ENCODE measurements at places on chromosomes 5 and 9.

DNA sequence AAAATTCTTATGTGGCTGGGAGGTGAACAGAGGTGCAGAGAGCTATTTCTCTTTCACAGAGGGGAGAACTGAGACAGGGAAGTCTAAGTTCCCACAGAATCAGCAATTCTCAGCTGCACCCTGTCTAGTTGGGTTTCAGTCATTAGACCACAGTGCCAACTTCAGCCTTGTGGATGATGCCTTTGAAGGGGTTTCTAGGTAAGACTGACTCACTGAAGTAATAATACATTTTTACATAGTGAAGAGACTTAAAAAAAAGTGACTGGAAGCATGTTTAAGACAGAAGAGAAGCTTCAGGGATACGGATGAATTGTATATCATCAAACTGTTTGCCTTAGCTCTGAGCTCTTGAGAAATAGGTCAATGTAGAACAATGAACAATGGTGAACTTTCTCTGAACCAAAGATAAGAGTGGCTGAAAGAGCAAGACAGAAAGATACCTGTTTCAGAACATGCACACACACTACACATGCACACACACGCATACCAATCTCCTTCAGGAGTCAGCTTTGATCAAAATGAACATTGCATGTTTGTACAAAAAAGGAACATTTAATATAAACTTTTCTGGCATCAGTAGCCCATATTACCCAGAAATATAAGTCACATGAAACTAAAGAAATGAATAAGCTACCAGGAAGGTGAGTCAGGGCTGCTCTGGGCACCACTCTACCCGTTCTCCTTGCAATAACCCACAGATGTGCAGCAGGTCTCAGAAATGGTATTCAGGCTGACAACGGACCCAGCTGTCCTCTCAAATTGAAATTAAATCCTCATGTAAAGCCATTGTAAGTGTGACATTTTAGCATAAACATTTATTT, 12.6 kb upstream of the FYB1 start:
- DNase-seq, result no peak

DNA sequence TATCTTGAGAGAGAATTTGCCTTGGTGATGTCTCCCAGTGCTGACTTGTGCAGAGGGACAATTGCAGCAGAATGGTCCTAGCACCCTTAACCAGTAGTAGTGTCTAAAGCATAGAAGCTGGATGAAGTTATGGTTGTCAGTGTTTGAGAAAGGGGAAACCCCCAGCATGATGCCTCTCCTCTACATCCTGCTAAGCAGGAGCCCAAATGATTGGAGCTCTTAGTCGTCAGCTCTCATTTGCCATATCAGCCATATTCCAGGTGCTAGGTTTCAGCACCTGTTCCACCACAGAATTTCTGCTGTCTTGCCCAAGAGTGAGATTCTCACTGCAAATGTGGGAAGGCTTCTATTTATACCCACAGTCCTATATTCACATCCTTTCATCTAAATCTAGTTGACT, 43.7 kb upstream of the RFX3 start:
- DNase-seq, result no peak

DNA sequence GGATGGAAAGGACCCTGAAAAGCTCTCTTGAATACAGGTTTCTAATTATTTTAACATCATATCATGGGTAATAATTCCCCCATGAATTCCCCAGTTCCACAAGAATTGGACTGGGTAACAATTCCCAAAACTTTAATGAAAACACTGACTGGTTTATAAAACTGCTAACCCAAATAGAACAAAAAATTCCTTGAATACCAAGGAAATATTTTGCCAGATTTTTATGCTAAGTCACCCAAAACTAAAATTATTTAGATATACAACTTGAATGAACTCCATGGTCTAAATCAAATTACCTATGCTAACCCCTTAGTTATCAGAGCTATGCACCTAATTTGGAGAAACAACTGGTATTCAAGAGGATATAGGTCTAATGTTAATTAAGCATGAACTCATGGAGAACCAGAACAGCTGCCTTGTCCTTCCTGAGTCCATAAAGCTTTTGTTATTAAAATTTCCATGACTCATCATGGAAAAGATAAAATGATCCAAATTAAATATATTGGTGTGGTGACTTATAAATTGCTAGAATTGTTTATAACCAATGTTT, 164.9 kb upstream of the TUT7 start:
- DNase-seq, result no peak

DNA sequence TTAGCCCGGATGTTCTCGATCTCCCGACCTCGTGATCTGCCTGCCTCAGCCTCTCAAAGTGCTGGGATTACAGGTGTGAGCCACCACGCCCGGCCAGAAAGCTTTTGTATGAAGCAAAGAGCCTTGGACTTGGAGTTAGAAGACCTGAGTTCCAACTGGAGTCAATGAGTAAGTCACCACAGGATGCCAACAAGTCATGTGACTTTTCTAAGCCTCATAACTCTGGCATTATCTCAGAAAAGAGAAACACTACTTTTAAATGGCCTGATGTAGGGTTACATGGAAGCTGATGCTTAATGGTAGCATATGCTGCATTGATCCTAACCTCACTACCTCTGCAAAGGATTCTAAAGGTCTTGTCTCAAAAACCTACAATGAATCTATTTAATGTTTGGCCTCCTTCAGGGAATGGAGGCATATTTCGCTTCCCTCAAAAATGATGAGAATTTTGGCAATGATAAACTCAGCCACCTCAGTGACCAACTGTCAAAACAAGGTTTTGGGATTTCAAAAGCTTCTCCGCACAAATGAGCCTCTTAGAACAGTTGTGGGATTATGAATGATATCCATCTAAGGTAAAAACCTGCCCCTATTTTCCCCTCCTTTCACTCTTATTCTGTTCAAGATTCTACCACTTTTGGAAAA, 236.8 kb downstream of the ACTL7B start:
- no peak for DNase-seq

- DNase-seq, result no peak
Observed at GRCh38 chr9:115170358-115171073, 52.6 kb upstream of the TNC start.

- peak; percentile 33 for DNase-seq
Observed at GRCh38 chr9:88672874-88673689, 138.1 kb downstream of the NXNL2 start.

GRCh38 chr9:130662099-130662969, 2.1 kb upstream of the PRDM12 start:
- peak; percentile 32 for DNase-seq

GRCh38 chr5:136080483-136081216, 51.9 kb downstream of the TGFBI start:
- peak; percentile 83 for DNase-seq

DNA sequence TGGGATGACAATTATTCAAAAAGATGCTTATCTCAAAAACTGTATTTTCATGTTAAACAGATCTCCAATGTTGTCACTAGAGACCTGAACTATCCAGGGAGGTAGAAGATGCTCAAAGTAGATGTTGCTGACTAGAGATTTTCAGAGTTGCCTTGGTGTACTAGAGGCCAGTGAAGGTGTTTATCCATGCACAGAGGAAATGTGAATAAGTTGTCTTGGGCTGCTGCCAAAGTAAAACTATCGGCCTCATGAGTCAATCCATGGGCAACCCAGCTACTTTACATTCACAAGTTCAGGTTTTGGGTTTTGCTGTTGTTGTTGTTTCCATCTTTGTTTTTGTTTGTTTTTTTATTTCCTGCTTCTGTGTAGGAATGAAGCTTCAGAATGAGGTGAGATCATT, 141.1 kb upstream of the RANBP3L start:
- no peak for DNase-seq

DNA sequence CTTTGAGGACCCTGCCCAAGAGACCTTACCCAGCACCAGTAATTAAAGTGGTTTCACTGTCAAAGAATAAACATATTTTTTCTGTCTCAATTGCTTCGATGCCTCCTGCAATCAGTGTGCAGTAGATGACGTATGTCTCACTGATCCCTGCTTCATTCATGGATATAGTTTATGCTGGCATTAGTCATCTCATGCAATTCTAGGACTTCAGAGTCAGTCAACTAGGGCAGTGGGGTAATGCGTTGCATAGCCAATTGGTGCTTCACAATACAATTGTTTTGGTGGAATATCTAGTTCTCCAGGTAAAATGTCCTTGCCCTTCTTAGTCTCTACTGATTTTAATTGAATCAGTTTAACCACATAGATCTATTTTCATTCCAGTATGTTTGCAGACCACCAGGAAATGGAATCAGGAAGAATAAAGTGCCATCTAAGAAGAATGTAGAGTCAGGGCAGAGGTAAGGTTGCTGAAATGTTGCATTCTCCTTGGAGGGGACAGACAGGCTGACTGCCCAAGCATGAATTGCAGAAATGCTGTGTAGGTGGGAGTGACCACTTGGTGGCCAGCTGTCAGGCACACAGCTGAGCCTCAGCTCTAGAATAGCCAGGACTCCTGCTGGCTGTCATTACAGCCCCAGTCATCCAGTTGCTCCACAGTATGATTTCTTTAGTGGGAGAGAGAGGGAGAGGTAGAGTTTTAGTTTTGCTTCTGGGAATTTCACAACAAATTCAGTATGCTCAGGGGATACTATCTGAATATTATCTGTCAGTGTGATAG, 73.5 kb upstream of the MEGF10 start:
- no peak for DNase-seq

Measured in iPS-NIHi11 (cell line).